Inflammatory macrophage treated with lipopolysaccharide for 4 hours (primary cell): ENCODE measurements at places on chromosomes 6 and 20.

DNA sequence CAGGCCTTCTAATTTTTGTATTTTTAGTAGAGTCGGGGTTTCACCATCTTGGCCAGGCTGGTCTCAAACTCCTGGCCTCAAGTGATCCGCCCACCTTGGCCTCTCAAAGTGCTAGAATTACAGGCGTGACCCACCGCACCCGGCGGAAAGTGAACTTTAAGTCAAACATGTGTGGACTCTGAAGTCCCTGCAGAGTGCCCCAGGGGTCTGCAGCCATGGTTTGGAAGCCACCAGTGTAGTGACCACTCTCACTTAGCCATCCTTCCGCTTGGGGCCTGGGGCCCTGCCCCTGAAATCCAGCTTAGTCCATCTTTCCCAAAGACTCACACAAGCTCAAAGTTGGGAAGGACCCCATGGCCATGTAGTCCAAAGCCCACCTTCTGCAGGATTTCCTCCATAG is 164.5 kb downstream of the GRM4 start:
- DNase-seq, result no peak

- DNase-seq, result peak; percentile 41
These were observed 32.6 kb upstream of the PHACTR3 start for GRCh38 chr20:59571551-59572314.

- DNase-seq, result peak; percentile 85
These were observed 4.9 kb downstream of the TAP2 start for GRCh38 chr6:32833664-32834063.

GRCh38 chr6:170250981-170251775 is 39.7 kb downstream of the DLL1 start:
- no peak for DNase-seq

DNA sequence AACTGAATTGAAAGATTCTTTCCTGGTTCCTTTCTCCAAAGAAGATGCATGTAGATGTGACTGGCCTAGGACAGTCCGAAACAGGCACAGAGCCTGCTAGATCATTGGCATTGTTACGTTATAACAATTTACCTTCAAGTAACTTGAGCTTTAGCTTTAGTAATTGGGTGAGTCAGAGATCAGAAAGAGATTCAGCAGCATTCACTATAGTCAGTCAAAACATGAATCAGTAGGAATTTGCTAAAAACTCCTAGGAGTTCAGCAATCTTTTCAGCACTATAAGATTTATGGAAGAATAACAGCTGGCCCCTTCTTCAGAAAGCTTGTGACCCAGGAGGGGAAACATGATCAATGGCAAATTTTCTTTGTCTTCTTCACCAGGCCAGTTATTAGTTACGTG is 281.7 kb upstream of the PRDM1 start:
- no peak for DNase-seq

DNA sequence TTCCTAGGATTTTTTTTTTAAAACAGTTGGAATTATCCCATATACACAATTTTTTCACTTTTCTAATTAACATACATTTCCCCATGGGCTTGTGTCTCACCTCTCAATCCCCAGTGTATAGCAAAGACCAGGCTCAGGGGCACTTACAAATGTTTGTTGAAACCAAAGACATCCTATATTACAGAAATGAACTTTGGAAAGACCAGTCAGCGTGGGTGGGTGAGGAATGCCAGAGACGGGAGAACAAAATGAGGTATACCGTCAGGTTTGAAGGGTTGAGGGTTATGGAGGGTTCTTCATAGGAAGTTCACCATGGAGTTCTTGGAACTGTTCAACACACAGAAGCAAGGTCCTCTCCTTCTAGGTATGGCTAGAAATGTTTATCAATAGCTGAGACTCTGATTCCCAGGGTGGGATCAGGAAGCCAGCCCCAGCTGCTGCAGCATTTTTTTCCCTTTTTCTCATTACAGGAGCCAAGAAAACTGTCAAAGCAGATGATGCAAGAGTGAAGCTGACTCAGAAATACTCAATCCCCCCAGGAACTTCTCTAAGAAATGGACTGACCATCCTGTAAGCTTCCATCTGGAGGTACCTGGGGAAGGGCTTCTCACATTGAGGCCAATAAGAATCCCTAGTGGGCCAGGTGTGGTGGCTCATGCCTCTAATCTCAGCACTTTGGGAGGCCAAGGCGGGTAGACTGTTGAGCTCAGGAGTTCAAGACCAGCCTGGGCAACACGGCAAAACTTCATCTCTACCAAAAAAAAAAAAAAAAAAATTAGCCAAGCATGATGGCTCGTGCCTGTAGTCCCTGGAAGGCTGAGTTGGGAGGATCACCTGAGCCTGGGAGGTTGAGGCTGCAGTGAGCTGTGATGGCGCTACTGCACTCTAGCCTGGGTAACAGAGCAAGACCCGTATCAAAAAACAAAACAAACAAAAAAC is 15.9 kb upstream of the TBC1D20 start:
- DNase-seq, result no peak

DNA sequence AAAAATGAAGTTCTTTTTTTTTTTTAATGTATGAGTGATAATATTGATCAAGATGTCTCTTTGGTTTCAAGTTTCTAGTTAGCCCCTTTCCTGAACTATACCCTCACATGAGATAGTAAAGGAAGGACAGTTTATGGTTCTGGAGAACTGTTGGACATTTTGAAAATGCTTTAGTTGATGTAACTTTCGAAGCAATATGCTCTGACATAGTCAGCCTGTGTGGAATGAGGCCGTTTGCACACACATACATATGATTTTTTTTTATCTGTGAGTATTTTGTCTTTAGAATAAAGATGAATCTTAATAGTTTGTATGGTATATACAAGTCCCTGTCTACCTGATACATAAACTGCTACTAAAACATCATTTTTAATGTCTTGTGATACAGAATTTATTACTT is 177.0 kb downstream of the ARID1B start:
- DNase-seq, result no peak

- no peak for DNase-seq
These were observed 253.4 kb downstream of the HACE1 start for GRCh38 chr6:104606361-104606760.

GRCh38 chr6:143621159-143621873 is 56.4 kb upstream of the PHACTR2 start:
- no peak for DNase-seq

- no peak for DNase-seq
These were observed 9.7 kb downstream of the MAPRE1 start for GRCh38 chr20:32829311-32830005.

GRCh38 chr6:45613656-45614055 is 235.9 kb upstream of the SUPT3H start:
- no peak for DNase-seq

DNA sequence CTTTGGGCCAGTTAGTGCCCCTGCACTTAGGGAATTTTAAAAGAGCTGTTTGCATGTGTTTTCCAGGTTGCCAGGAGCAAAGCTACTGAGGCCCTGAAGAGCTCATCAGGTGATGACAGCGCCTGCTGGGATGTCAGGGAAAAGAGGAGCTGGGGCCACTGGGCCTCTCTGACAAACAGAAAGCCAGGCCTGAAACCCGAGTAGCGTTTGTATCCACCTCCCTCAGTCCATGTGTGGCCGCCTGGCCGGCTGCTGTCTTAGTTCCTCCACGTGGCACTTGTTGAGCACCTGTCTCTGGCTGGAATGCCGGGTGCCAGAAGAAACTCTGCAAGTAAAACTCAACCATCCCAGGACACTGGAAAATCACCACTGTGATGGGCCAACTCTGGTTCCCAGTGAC is 601.2 kb downstream of the CDH26 start:
- DNase-seq, result no peak

DNA sequence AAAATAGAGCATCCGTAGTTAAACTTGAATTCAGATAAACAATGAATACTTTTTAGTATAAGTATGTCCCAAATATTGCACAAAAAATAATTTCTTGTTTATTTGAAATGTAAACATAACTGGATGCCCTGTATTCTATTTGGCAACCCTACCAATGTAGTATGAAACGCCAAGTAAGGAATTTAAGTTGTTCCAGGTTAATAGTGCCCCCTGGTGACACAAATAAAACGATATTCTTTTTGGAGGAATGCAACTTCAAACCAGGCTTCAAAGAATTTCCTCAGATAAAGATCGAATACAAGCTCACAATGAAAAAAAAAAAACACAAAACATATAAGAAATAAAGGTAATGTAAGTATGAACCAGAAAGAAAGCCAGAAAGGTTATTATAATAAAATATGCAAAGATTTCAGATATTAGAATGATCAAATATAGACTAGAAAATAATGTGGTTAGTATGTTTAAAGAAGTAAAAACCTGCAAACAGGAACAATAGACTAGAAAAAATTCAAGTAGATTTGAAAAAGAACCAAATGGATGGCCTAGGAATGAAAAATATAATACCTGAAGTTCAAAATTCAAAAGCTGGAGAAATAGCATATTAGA is 18.4 kb upstream of the AKAP7 start:
- DNase-seq, result peak; percentile 64

- DNase-seq, result no peak
These were observed 93.4 kb downstream of the UST start for GRCh38 chr6:148840256-148840655.

GRCh38 chr20:36299459-36299858 is 6.7 kb upstream of the DLGAP4 start:
- DNase-seq, result no peak

GRCh38 chr6:16184551-16184950 is 53.8 kb upstream of the GMPR start:
- no peak for DNase-seq

DNA sequence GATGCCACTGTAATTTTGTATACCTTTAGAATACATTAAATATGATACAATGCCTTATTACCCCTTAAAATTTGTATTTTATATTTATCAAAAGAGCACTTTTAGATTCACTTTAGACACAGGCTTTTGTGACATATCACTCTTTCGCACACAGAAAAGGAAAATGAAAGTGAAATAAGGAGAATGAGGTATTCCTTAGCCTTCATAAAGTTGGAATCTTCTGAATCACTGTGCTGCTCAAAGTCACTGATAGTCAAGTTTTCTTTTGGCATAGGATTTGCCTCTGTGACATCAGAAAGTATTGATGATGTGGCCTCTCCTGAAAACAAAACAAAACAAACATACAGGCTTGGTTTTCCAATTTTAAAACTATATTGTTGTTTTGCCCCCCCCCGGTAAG is 1097.1 kb downstream of the KIF16B start:
- DNase-seq, result peak; percentile 36

GRCh38 chr20:45115829-45116228 is 855 bp upstream of the WFDC5 start:
- DNase-seq, result no peak

DNA sequence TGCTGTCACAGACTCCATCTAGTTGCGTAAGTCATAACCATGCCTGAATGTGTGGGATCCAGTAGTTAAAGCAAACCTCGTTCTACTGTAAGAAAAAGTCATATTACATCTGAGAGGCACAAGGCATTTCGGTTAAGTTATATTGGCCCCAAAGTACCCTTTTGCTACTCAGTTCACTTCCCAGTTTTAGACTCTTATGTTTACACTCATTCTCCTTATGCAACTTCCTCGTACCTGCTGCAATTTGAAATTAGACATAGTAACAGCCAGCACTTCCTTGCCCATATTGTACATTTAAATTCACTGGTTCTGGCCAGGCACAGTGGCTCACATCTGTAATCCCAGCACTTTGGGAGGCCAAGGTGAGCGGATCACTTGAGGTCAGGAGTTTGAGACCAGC is 37.0 kb downstream of the PEX7 start:
- DNase-seq, result peak; percentile 50

GRCh38 chr6:149862922-149863697 is 1.0 kb downstream of the LRP11 start:
- peak; percentile 77 for DNase-seq

GRCh38 chr6:52306972-52307870 is 22.7 kb upstream of the MCM3 start:
- DNase-seq, result no peak

DNA sequence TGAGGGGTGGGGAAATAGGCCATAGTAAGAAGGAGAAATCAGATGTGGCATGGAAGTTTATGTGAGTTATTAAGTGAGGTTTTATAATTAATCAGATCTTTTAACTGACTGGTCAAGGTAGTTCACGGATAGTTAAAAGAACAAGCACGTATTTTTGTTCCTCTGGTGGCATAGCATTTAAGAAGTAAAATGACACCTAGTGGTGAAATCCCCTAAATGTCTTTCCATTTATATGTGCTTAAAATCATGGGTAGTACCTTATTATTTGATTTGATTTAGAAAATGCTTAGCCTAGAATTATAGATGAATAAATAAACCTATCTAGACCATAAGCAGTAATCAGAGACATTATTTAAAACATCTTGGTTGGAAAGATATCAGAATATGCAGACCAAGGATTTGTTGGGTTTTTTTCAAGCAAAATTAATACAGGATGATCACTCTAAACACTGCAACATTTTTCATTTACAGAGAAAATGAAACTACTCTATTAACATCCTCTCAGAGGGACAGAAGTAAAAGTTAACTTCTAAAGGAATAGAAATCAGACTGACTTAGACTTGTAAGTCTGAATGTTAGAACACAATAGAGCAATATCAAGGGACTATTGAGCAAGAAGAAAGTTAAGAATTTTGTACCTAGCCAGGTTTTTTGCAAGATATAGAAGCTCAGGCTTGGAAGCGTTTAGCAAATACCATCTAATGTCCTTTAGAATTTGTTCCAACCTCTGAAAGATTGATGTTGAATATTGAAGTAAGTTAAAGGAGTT is 81.1 kb downstream of the STXBP5 start:
- DNase-seq, result peak; percentile 48

GRCh38 chr6:35220711-35221110 is 7.0 kb downstream of the SCUBE3 start:
- DNase-seq, result no peak

DNA sequence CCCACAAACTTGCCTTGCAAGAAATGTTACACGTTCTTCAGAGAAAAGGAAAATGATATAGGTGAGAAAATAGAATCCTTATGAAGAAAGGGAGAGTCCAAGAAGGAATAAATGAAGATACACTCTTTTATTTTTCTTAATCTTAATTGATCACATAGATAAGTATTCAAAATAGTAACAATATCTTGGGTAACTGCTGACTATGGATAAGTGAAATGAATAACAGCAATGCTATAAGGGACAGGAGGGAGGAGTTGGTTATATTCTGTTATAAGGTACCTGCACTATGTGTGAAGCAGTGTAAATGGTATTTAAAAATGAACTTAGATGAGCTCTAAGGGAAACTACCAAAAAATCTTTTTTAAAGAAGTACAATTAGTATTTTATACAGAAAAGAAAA is 38.3 kb downstream of the RANBP9 start:
- DNase-seq, result no peak

- DNase-seq, result no peak
These were observed 258.7 kb downstream of the TAF4 start for GRCh38 chr20:61806995-61807394.

DNA sequence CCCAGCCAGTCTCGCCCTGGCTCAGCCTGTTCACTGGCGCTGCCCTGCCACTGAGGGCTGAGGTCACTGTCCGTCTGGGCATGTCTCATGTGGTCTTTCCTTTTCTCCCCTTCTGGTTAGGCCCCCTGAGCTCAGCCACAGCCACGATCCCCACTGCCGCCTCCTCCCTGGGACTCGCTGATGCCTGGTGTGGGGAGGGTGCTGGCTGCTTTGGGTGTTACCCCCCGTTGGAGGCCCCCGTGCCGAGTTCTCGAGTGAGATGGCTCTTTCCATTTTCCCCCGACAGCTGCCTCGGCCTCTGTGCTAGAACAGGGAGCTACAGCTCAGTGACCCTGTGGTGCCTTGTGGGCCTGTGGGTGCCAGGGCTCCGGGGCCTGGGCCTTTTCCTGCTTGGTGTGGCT is 14.9 kb upstream of the TCFL5 start:
- DNase-seq, result no peak

GRCh38 chr20:41258474-41258873 is 59.1 kb downstream of the ZHX3 start:
- DNase-seq, result no peak

GRCh38 chr20:48879612-48880245 is 41.8 kb upstream of the ARFGEF2 start:
- DNase-seq, result peak; percentile 58

GRCh38 chr6:89707766-89708165 is 69.2 kb upstream of the LYRM2 start:
- DNase-seq, result no peak
